ENCODE measurements at places on chromosomes 11 and 22. TPM values are rescaled to one million over a fixed set of nuclear protein-coding genes. Genes with fewer than 3 reads are reported as not detected.

BIRC2 gene
- 43.4 TPM for total RNA-seq

IFTAP gene
- total RNA-seq: 33.1 TPM

GRCh38 chr11:30855383-30856006 is 269.3 kb upstream of the MPPED2 start:
- DNase-seq: no peak

- no peak for DNase-seq
These were observed 168.2 kb upstream of the PDGFD start for GRCh38 chr11:104332110-104332509.

GRCh38 chr22:39290724-39291161 is 28.7 kb downstream of the RPL3 start:
- no peak for DNase-seq

GRCh38 chr22:44295406-44295805 is 17.3 kb downstream of the SHISAL1 start:
- no peak for DNase-seq

GRCh38 chr22:44611880-44612496 is 90.0 kb upstream of the PRR5 start:
- no peak for DNase-seq

GRCh38 chr11:132719684-132720083 is 812.6 kb downstream of the OPCML start:
- no peak for DNase-seq

GRCh38 chr22:43658823-43659222 is 153.3 kb downstream of the EFCAB6 start:
- no peak for DNase-seq

GAS2 gene
- 15.6 TPM for total RNA-seq

GRCh38 chr11:117678658-117679406 is 118.2 kb downstream of the DSCAML1 start:
- DNase-seq: no peak

GRCh38 chr22:20595461-20595860 is 88.1 kb downstream of the MED15 start:
- no peak for DNase-seq

PHF21B gene
- 2.1 TPM for total RNA-seq

UBQLN3 gene
- total RNA-seq: not detected

- no peak for DNase-seq
These were observed 909.2 kb upstream of the TENM4 start for GRCh38 chr11:80349997-80350396.

GRCh38 chr11:96111308-96111707 is 187.4 kb upstream of the MTMR2 start:
- DNase-seq: no peak

DNA sequence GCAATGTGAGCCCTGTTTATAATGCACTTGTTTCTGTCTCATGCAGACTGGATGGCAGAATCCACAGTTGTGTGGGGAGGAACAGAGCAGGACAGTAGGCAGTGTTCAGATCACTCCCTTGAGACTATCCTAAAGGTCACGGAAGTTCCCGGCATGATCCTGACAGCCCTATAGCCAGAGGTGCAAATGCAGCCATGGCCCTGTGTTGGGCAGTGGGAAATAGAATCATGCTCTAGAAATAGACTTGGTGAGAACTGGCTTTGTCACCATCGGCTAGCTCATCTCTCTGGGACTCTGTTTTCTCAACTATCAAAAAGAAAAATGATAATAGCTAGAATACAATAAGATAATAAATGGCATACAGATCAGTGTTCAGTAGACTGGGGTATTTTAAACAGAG is 123.2 kb downstream of the FEZ1 start:
- no peak for DNase-seq

ELFN2 gene
- 1.3 TPM for total RNA-seq

GRCh38 chr22:37746366-37747079 is 49.7 kb downstream of the TRIOBP start:
- DNase-seq: no peak

GVQW3 gene
- 9.9 TPM for total RNA-seq

DNA sequence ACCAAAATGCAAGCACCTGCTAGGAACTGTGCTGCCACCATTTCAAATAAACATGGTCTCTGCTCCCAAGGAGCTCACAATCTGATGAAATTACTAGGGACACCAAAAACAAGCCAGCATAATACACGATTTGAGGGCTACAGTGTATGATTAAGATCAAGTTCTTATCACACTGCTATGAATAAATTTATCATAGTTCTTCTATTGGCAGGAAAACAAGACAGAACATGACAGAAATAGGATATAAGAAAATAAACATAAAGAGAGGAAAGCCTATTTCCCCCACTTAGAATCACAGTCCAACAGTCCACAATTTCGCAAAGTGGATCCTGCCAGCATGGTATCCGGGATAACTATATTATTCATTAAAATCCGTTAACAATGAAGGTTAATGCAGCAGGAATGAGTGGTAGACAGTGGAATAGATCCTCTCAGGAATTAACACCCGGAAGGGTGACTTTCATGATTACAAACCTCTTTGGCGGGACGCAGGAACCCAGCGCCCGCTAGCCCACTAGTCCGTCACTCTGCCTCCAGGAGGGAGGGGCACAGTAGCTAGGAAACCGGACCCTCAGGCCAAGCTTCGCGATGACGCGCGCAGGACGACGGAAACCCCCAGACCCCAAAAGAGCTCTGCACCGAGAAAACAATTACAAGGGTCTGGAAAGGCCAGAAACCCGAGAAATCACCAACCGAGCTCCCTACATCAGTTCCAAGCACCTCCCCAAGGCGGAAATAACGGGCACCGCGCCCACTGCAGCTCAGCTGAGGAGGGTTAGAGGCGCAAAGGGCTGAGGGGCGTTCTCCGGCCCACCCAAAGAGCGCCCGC is 607 bp downstream of the CCDC82 start:
- DNase-seq: no peak

- no peak for DNase-seq
These were observed 17.4 kb downstream of the TTLL8 start for GRCh38 chr22:50040717-50041116.

POLD3 gene
- total RNA-seq: 32.9 TPM

BRSK2 gene
- 8.6 TPM for total RNA-seq

RGL4 gene
- total RNA-seq: not detected

DNA sequence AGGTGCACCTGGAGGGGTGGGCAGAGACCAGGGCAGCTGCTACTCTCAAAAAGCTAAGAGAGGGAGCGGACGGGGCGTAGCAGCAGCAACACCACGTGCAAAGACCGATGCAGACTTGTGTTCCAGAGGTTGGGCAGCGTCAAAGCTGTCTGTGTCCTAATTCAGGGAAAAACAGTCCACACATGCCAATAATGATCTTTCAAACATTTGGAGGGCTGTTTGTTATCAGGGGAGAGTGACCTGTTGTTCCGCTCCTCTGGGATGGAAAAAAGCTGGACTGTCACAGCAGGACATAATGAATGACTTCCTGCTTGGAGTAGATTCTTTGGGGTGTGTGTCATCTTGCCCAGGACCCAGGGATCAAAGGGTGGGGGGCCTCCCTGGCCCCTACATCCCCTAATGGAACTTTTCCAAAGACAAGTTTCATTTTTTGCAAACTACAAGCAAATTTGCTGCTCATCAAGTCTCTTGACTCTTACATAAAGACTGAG is 6.2 kb upstream of the FBLN1 start:
- no peak for DNase-seq

DNA sequence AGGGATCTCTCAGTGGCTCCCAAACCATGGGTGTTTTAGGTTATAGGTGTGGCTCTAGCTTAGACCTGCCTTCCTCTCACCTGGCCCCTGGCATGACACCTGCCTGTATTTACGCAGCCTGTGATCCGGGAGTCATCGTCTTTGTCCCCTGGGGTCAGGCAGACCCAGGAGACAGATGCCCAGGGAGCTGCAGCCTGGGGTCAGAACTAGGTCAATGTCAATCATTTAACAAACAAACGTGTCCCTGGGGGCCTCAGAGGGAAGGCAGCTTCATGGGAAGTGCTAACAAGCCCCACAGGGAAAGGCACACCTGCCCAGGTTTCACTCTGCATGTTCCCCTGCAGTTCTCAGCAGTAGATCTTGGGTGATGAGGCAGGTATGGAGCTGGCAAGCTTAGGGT is 12.0 kb downstream of the BACE1-AS start:
- no peak for DNase-seq

- no peak for DNase-seq
These were observed 9.1 kb upstream of the TAGLN start for GRCh38 chr11:117189941-117190544.

- no peak for DNase-seq
These were observed 24.9 kb downstream of the DDX6 start for GRCh38 chr11:118766035-118766434.

DNA sequence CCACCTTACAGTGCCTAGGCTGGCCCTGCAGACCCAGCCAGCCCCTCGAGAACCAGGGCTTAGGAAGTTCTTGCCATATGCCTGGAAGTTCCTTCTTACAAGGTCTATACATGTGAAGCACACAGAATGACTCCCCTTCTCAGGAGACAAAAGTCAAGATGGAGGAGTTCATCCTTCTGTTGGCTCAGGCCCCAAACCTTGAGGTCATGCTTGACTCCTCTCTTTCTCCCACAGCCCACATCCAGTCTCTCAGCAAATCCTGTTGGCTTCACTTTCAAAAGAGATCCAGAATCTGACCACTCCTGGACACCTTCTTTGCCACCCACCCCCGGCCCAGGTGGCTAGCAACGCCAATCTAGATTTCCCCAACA is 1.7 kb upstream of the CD248 start:
- DNase-seq: no peak

ARHGAP42 gene
- total RNA-seq: 22.6 TPM

DNA sequence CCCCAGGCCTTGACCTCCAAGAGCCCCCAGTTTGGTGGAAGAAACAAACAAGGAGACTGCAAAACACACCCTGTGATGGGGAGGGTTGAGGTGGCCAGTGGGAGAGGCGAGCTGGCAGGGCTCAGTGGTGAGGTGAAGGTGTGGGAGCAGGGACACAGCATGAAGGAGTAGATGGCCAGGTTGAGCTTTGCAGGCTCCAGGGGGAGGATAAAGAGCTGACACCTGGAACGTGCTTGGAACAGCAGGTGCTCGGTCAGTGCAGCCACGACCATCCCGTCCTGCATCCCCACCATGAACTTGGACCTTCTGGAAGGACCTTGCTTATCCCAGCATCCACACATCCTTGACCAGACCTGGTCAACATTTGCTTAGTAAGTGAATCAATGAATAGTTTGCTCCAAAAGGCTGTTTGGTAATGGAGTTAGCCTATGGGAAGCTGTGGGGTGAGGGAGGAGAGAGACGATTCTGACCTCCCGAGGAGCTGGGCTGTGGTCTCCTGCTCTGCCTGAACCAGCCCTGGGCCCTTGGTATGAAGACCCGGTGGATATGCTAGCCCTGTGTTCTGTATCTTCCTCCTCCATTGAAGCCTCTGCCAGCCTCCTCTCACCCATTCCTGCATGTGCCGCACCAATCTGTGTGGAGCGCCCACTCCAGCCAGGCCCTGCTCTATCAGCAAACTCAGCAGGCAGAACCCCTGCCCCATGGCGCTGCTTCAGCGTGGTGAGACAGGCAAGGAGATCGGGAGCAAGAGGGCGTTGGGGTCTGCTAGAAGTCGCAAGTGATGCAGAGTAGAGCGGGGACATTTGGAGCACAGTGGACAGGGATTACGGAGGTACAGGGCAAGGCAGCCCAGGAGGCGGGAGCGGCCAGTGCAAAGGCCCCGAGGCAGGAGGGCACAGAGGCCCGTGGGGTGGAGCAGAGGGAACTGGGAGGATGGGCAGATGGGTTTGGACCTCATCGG is 9.9 kb downstream of the LINC01488 start:
- DNase-seq: no peak

ART1 gene
- total RNA-seq: not detected

GRCh38 chr11:12798609-12799011 is 124.4 kb downstream of the TEAD1 start:
- no peak for DNase-seq

DNA sequence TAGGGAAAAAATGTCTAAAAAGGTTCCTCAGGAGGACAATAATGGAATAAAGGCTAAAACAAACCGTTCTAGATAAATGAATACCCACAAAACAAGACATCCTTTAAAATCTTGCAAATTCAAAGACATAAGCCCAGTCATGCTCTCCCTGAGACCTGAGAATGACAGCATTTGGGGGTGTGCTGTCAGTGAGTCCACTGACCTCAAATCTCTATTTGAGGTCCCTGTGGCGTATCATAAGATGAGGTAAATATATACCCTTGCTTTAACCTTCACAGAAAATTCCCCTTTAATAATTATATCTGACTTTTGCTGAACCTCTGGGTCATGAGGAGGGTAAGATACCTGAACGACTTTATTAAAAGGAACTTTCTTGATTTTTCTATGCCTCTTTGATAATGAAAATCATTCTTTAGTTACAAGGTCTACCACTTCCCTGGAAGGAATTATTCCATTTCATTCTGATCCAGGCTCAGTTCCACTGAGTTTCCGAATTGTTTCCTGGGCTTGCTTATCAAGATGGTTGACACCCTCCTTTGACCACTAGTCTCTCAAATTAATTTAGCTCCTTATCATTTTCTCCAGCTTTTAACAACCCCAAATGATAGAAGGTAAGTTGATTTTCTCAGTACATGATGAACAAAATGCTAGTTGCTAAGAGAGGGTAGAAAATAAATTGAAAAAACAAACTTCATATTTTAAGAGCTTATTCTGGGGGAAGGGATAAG is 53.8 kb upstream of the CHRM4 start:
- no peak for DNase-seq

DNA sequence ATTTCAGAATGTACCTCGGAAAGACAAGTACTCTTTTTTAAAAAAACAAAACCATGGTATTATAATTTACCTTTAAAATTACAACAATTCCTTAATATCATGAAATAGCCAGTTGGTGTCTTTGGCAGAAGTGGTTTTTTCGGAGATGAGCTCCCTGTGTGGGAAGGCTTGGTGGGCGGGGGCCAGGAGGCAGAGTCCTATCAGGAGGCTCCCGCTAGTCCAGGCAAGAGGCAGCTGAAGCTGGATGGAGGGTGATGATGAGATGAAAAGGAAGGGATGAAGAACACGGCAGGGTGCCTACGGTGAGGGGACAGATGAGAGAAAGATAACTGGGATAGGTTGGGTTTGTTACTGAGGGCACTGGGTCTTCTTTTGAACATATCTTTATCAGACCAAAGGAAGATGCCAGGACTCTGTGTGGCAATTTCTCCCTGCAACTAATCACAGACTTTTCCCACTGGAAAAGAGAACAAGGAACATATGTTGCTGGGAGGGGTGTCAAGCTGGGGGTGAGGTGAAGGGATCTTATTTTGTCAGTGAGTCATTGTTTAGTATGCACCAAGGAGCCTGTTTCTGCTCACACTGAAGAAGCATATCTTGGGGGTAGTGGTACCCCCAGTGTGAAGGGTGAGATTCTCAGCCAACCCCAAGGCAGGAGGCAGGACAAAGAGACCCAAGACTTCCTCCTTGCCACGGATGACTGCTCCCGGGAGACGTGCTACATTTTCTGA is 91.5 kb upstream of the YWHAH start:
- no peak for DNase-seq

DNA sequence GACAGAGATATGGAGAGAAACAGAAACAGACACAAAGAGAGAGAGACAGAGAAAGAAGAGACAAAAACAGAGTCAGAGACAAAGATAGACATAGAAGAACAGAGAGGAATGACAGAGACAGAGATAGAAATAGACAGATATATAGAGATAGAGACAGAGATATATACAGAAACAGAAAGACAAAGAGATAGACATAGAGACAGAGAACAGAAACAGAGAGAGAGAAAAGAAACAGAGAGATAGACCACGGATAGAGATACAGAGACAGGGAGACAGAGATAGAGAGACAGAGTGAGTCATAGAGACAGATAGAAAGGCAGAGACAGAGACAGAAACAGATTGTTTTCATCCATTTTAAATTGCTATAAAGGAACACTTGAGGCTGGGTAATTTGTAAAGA is 12.3 kb upstream of the MPEG1 start:
- DNase-seq: no peak

PHLDA2 gene
- 14.2 TPM for total RNA-seq
